NCI-H187 (cell line): ENCODE measurements at places on chromosomes 16 and 17.

GRCh38 chr17:50143461-50144176 is 6.9 kb downstream of the PPP1R9B start:
- no peak for DNase-seq

DNA sequence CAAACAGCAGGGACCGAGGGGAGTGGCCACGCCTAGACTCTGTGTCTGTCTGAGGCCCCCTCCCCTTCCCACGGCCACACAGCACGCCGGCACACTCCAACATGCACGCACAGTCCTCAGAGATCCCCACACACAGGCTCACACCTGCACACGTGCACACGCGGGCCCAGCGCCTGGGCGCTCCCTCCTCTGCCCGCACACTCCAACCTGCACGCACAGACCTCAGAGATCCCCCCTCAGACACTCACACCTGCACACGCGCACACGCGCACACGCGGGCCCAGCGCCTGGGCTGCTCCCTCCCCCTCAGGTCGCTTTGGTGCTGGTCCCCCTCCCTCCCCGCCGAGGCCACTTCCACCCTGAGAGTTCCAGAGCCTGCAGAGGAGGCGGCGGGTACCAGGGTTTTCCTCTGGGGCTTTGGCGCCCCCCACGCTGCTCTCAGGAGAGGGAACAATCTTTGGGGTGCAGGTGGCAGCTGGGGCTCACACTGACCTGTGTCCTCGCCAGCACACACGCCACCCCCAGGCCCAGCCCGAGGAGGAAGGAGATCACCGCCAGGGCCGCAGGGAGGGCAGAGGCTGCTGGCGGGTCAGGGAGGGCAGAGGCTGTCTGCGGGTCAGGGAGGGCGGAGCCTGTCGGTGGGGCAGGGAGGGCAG is 1.6 kb downstream of the CD7 start:
- no peak for DNase-seq

- no peak for DNase-seq
Observed at GRCh38 chr16:89350701-89351380, 133.3 kb downstream of the ZNF778 start.

- no peak for DNase-seq
Observed at GRCh38 chr17:61416540-61417363, 17.1 kb downstream of the TBX2 start.

DNA sequence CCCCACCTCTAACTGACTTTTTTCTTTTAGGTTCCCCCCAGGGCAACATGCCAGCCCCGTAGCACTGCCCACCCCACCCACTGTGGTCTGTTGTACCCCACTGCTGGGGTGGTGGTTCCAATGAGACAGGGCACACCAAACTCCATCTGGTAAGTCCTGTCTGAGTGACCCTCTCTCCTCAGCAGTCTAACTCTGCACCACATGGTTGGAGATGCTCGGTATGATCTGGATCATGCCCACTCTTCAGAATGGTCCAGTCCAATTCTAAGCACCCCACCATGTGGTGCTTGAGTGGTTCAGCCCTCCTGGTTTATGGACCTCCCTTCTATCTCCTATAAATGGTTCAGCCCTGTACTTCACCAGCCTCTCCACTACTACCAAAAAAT is 5.9 kb downstream of the KDM6B start:
- DNase-seq = no peak

DNA sequence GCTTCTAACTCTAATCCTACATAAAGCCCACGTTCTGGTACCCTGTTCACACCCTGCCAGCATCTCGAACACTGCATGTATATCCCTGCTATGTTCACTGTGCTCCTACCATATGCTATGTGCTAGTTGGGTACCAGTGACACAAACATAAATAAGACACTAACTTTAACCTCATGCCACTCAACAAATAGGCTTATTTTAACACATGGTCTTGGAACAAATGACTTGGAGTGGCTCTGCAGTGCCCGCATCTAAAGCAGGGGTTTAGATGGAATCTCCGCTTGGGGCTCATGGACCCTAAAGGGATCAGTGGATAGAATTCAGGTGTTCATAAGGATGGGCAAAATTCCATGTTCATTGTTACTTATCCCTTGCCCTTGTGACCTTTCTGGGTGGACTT is 175.7 kb upstream of the ZKSCAN2 start:
- DNase-seq = no peak

DNA sequence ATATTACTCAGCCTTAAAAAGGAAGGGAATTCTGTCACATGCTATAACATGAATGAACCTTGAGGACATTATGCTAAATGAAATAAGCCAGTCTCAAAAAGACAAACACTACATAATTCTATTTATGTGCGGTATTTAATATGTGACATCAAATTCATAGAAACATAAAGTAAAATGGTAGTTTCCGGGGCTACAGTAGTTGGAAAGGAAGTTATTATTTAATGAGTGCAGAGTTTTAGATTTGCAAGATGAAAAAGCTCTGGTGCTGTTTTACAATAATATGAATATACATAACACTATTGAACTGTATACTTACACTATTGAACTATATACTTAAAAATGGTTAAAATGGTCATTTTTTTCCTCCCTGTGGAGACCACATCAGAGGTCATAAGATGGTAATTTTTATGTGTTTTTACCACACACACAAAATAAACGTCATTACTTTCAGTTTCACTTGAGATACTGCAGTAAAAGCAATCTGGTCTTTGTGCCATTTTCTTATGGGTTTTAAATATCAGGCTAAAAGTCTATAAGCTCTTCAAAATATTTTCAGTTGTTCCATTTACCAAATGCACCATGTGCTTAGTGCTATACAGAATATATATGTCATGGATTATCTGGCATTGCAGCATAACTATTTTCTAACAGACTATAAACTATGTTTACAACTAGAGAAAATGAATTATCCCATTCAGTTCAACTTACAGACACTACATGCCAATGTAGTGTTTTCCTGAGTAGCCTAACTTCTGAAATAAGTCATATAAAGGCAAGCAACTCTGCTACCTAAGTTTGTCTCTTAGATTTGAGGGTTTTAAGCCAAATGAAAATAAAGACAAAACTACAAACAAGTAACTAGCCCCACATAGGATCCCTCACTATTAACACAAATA is 90.9 kb downstream of the SPAG9 start:
- DNase-seq = no peak

DNA sequence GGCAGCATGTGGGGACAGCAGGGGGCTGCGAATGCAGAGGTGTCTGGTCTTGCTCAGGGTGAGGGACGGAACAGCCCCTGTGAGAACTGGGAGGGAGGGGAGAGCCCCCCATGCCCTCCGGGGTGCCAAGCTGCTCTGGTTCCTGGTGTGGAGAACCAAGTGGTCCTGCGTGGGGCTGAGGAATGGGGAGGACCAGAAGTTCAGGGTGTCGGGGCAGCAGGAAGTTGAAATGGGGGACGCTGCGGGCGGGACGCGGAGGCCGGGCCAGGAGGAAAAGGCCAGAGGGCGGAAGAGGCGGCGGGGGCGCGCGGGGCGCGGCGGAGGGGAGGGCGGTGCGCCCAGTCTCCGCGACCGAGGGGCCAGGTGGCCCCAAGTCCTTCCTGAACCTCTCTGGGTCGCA is 3.6 kb downstream of the ALDH3A1 start:
- DNase-seq = no peak

DNA sequence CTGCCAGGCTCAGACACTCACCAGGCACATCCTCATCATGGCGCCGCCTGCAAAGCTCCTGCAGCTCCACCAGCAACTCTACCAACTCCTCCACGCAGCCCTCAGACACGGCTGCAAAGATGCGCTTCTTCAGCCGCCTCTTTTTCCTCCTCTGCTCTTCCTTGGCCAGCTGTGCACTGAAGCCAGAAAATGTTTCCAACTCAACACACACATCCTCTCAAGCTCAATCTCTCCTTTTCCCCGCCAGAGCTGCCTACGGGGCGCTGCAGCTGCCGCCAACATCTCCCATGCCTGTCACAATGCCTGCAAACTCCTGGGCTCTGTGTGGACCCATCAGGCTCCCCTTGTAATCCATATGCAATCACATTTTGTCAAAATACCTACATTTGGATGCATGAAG is 14.2 kb downstream of the TRPV3 start:
- no peak for DNase-seq

DNA sequence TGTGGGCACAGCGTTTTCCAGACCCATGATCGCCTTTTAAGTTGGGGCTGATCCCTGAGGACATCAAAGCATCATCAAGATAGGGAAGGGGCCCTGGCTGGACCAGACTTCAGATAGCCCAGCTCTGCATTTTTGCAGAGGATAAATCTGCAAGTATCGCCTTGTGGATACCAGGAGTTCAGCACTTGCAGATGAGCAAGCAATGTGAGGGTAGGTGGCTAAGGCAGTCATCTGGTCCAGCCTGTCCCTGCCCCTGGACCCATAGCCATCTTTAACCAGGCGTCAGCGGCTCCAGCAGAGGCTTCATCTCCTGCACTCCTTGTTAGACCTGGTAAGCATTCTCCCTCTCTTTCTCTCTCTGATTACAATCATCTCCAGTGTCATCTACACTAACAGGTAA is 9.0 kb upstream of the MRPS23 start:
- DNase-seq = no peak

DNA sequence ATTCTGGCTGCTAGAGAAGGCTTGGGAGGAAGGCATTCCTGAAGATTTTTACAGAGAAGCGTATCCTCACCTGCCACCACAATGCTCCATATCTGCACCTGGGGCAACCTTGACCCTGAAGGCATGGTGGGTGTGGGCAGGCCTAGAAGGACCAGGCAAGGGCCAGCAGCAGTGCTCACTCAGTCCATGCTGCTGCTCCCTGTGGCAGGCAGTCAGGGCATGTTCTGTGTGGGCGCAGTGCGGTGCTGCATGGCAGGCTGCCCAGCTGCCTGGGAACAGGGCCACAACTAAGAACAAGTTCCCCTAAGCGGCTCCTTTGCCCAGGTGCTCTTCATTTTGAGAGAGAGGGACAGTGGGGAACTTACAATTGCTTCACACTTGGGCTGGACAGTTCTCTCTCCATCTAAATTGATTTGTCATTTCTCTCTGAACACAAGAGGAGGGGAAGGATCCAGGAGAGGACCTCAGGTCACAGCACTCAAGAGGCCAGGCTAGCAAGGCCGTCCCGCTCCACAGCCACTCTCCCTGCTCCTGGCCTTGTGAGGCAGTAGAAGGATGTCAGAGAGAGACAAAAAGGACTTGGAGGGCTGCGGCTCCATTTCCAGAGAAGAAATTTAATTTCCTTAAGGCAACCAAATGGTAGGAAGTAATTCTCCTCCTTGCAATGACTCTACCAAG is 158.8 kb downstream of the AATF start:
- no peak for DNase-seq

DNA sequence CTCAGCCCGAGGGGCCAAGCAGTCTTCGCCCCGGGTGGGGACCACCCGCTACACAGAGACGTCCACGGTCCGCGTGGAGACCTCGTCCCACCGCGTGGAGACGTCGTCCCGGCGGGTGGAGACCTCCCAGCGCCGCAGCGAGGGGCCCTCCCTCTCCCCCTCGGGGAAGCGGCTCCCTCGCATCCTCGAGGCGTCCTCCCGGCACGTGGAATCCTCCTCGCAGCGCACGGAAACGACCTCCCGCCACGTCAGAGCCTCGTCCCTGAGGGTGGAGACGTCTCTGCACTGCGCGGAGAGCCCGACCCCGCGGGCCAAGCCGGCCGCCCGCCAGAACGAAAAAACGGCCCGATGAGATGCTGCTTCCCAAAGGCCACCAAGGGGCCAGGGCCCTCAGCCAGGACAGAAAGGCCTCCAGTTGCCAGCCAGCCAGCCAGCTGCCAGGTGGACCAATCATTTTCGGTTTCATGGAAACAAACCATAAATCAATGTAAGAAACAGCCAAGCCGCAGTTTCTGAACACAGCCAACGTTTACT is 424 bp downstream of the C17orf100 start:
- no peak for DNase-seq
